ENCODE measurements at places on chromosomes 16 and 17. TPM values are rescaled to one million over a fixed set of nuclear protein-coding genes. Genes with fewer than 3 reads are reported as not detected.
A peak's percentile ranks its signal among the peaks of the same experiment; 100 is the strongest.

DNA sequence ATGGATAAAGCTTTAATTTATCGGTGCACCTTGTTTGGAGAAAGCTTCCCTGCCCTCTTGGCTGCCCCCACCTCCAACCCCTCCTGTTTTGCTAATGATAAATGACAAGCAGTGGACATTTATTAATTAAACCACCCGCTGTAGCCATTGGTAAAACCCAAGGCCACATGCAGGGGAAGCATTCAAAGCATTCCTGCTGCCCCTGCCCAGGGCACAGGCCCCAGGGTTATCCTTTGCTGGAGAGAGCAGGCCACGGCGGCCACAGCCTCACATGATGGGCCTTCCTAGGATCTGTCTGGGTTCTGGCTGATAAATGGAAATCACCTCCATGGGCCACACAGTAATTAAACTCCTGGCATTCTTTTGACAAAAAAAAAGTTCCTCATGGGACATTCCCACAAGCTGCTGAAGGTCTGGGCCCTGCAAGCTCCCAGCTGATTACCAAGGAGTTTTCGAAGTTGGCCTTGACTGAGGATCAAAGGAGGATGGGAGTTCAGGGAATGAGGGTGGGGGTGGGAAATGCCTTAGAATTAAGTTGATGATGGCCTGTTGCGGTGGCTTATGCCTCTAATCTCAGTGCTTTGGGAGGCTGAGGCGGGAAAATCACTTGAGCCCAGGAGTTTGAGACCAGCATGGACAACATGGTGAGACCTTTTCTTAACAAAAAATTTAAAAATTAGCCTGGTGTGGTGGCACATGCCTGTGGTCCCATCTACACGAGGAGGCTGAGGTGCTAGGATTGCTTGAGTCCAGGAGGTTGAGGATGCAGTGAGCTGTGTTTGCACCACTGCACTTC is 35.5 kb downstream of the SOST start:
- no peak for DNase-seq

DNA sequence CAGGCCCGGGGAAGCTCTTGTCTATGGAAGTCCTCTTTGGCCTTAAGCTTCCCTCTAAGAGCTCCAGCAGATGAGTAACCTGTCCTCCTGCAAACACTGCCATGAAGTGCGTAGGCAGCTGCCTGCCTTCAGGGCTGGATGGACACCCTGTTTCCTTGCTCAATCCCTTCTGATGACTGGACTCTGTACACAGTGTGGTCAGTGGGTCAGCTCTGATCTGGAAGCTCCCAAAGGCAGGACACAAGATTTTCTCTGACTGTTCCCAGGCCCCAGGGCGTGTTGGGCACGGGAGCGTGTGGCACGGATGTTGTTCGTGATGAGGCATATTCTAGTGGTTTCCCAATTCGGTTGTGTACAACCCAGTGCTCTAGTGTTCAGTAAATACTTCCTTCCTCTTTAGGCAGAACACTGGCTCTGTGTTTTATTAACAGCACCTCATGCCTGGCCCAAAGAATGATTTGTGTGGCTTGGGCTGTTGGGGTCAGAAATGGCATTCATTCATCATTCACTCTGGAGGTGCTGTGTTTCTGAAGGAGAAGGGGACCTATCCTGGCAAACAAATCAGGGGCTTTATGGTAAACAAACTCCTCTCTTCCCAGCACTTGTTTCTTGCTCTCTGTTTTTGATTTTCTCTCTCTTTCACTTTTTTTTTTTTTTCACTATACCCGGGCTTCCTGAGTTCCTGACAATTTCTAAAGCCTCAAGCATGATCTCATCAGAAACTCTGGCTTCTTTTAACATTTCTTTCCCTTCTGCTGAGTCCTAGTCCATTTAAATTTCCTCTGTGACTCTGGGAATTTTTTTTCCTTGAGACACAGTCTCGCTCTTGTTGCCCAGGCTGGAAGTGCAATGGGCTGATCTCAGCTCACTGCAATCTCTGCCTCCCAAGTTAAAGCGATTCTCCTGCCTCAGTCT is 12.0 kb upstream of the RNF157 start:
- DNase-seq, result no peak

DNA sequence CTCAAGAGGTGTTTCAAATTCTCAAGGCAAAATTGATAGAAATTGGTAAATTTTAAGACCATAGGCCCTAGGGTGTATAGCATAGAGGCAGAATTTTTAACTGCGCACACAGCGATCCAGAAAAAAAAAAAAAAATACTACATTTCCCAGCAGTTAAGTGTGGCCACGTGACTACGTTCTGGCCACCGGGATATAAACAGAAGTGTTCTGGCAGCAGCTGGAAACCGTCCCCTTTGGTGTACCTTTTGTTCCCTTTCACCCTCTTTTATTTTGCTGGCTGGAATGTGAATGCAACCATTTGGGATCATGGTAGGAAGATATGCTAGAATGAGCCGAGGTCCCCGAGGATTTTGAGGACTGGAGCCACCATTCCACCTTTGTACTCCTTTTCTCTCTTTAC is 52.7 kb upstream of the AKAP1 start:
- DNase-seq, result no peak

- no peak for DNase-seq
Observed at GRCh38 chr16:52271088-52271750, 275.7 kb downstream of the TOX3 start.

GRCh38 chr16:61820398-61820797 is 215.8 kb downstream of the CDH8 start:
- no peak for DNase-seq

DNA sequence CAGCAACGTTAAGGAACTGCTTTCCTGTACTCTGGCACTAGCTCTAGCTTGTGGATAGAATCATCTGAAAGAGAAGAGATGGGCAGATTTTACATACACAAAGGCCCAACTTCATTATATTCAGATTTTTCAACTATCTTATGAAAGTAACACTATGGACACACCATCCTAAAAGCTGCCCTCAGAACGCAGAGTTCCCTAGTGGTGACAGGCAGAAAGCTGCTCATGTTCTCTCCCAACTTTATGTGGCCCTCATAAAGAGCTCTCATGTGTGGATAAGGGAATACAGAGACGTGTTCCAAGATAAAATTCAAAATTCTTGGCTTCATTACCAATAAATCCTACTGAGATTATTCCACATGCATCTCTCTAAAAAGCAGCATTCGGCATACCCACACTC is 1.5 kb downstream of the CFAP20 start:
- DNase-seq, result no peak

GRCh38 chr16:86396901-86397311 is 113.4 kb upstream of the FOXF1 start:
- peak; percentile 64 for DNase-seq

CX3CL1 gene
- 2.1 TPM for total RNA-seq

NXN gene
- 54.2 TPM for total RNA-seq

Data from urinary bladder (tissue), 4 donors.